ENCODE measurements at places on chromosomes 6 and 20.

DNA sequence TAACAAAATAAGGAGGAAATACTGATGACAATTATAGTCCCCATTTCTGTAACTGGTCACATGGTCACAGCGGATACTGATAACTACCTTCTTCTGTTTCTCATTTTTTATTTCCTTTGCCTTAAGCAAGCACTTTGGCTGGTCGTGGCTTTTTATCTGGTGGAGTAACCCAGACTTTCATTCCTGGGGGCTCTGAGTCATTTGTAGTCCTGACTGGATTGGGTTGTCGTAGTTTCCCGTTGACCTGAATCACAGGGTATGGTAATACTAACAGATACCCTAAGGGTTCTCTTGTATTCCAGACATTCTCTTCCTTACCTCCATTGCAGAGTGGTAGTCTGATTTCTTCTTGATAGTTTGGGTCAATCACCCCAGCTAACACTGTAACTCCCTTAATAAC is 500.3 kb upstream of the ADGRB3 start:
- DNase-seq: no peak

DNA sequence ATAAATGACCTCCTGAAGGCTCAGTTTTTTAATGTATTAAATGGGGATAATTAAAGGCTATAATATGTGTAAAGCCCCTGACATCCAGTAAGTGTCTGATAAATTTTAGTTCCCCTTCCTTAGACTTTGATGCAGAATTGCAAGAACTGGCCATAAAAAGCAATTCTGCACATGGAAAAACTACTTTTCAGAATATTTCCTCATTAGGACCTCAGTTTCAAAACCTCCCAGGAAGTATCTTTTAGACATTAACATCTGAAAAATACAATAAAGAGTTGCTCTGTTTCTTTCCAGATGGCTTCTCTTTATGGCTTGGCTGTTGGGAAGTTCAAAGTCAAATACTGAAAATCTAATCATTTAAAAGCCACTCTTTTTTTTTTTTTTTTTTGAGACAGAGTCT is 106.3 kb upstream of the ZNF217 start:
- DNase-seq: no peak

GRCh38 chr20:44361021-44361420 is 5.5 kb downstream of the HNF4A start:
- DNase-seq: no peak

DNA sequence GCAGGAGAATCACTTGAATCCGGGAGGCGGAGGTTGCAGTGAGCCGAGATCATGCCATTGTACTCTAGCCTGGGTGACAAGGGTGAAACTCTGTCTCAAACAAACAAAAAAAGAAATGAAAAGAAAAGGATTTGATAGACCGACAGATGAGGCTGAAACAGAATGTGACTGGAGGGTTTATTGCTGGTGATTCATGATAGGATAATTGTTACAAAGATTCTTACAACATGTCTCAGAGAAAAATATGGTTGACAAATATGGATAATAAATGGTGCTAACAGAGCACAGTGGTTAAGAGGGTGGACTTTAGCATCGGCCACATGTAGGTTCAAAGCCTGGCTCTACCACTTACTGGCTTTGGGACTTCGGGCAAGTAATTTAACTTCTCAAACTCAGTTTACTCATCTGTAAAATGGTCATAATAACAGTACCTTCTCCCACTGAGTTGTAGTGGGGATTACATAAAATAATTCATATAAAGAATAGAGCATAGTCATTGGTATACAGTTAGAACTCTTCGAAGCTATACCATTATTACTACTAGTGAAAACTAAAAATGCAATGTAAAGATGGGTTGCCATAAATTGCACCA is 131.9 kb downstream of the MAP3K7 start:
- DNase-seq: no peak

DNA sequence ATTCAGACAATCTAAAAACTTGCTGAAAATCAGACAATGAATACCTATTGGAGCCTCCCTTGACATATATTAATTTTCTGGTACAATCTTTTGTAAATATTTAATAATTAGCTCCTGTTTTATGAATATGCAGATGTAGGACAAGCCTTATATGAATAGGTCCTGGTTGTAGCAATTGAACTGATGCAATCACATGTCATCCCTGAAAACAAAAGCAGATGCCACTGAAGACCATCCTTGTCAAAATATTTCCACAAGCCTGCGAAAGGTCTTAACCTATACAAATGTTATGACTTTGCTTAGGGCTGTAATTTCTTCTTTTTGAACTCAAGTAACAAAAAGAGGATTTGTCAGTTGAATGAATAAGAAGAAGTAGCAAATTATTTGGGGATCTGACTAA is 722.1 kb downstream of the EYS start:
- no peak for DNase-seq

GRCh38 chr6:36039112-36039511 is 11.5 kb downstream of the MAPK14 start:
- DNase-seq: no peak

DNA sequence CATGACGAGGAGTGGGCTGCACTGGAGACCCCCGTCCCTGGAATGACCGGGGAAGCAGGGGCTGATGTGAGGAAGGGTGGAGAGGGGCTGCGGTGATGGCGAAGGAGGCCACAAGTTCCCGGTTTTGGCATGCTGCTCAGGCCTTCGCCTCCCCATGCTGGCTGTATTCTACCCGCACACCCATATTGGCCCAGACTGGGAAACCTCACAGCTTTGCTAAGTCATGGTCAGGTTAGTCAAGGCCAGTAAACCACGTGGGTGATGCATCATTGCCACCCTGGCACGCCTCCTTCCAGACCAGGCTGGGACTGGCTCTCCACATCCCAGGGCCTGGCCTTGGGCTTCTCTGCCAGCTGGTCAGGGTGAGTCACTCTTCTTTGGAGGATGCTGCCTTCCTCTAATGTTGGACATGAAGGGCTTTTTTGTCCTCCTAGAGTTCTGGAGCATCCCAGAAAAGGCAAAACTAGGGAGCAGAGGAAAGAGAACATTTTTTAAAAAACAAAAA is 53.8 kb downstream of the PCNA start:
- no peak for DNase-seq

DNA sequence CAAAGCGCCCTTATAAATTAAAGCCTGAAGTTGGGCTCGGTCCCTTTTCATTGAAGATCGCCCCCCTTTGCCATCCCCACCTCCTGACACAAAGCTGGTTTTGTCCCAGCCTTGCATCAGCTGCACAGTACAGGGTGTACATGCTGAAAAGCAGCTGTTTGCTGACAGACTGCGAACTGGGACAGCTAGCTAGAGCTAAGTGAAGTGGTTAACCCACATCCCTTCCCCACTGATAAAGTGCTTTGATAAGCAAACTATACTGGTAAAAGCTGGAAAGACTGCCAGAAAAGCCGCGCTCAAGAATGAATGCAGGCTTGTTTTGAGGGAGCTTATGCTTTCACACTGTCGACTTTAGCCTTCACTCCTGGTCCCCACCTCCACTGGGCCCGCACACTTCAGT is 207.3 kb downstream of the GMDS start:
- DNase-seq: no peak
